ENCODE measurements at places on chromosomes 3 and 15.

DNA sequence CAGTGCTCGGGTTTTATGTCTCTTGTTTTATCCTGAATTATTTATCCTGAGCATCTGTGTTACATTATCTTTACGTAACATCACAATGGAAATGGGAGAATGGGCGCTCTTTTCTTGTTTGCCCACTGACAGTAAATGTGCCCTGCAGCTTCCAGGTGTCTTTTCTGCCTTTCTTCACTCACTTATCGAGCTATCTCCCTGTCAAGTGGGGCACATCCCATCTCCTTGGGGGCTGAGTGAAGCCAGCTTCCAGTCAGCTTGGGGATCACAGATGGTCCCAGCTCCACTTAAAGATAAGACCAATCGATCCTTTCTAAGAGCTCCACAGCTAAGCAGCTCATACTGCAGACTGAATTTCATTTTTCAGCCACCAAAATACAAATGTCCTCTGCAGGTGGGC is 125.8 kb downstream of the KBTBD8 start:
- DNase-seq = no peak

DNA sequence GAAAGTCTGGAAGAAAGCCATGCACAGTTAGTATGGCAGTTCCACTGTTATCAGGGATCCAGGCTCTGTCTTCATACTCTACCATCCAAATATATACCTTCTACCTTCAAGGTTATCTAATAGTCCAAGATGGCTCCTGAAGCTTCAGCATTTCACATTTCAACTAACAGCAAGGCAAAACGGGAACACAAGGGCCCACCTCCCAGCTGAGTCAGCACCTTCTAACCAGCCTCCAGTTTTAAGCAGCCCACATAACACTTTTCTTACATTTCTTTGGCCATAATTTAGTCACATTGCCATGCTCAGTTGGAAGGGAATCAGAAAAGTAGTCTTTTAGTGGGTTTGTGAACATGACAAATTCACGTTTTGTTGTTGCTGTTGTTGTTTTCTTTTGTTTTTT is 15.4 kb upstream of the MSL2 start:
- DNase-seq = no peak

DNA sequence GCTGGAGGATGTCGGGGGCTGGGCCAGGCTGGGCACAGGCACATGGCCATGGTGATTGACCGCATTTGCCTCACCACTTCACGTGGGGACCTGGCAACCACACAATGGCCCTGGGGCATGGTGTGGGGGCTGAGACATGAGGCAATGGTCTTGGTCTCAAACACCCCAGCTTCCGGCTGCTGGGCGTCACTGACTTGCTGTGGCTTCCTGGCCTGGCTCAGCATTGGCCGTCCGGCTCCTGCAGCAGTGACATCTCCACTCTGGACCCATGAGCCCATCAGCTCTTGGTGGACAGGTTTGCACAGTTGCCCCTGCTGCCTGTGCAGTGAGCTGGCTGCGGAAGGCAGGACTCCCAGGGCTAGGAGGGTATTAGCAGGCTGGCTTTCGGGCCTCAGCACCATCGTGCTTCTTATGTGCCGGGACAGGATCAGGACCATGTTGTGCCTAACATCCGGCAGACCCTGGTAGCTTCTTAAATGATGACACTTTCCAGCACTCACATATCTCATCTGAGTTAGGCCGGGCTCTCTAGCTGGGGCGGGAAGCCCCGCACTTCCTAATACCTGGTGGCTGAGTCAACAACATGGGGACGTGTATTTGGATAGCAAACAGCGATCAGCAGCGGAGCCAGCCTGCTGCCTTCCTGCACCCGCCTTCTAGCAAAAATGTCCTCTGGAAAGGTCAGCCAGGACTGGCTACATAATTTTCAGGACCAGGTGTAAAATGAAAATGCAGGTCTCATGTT is 34.1 kb downstream of the ZNF710 start:
- DNase-seq = no peak

DNA sequence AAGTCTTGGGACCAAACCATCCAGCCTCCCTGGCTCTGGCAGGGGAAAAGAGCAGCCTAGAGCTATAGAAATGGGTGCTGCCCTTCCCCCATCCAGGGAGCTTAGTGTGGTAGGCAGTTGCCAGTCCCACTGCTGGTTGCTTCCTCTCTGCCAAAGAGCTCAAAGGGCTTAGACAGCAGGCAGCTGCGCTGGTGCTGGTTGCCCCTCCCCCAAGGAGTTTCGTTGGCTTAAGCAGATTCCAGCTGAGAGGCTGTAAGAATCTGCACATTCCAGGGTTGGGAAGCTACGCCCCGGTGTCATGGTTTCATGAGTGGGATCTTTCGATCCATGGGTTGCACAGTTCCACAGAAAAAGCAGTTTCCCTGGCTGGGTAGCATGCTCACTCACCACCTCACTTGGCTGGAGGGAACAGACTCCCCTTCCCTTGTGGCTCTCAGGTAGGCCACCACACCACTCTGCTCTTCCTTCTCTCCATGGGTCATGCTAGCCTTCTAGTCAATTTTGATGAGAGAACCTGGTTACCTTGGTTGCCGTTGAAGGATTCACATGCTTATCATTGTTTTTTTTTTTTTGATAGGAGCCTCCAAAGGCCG is 195.1 kb downstream of the EPHA6 start:
- DNase-seq = no peak

DNA sequence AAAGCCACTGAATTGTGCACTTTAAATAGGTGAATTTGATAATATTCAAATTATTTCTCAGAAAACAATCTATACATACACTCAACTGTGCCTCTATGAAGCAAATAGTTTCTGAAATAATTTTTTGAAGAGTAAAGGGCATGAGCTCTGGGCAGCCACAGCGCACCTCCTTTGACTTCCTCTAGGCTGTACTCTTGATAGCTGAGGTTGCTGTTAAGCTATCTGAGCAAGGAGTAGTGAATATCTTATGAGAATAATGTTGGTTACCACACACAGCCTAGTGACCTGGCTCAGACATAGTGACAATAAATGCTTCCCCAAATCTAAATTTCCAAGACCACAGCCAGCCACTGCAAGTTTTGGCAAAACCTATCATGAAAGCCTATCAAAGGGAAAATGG is 11.6 kb upstream of the SEC61A1 start:
- no peak for DNase-seq

- DNase-seq = no peak
These were observed 183.2 kb downstream of the NEK10 start for GRCh38 chr3:27186013-27186412.

GRCh38 chr15:80202641-80203360 is 49.2 kb downstream of the CTXND1 start:
- DNase-seq = no peak

DNA sequence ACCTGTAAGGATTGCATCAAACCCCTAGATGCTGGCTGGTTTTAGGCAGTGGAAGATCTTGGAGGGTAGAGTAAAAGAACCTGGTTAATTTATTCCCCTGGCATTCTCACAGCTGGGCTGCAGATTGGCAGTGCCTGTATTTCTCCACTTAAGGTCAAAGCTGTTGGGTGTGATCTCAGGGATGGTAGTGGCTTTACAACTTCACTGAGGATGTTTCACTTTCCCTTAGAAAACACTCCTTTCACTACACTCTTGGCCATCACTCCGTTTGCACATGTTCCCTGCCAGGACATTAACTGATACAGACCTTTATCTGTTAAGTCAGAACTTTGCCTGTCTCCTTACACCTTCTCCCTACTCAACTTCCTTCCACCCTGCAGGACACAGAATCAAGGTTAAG is 779.1 kb upstream of the SEMA6D start:
- no peak for DNase-seq

GRCh38 chr3:189941679-189942078 is 179.0 kb downstream of the P3H2 start:
- DNase-seq = no peak

GRCh38 chr15:66740802-66741201 is 38.8 kb downstream of the SMAD6 start:
- DNase-seq = no peak

DNA sequence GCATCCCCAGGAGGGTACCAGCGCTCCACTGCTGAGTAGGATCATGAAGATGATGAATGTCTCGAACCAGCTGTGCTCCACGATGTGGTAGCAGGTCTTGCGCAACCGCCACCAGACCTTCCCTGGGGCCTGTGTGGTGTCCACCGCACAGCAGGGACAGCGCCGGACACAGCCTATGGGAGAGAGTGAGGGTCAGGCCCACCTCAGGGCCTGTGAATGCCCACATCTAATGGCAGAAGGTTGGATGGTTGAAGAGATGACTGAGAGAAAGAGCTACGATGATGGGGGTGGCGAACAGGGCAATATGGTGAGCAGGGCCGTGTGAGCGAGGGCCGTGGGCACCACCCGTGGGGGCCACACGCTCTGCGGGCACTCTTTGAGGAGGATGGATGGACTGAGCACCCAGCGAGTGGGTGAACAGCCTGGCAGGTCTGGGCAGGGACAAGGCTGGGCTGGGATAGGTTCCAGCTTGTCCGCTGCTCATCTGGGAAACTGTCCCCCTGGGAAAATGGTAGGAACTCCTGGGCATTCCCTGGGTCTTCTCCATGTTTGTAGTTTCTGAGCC is 74.1 kb downstream of the SCN5A start:
- DNase-seq = no peak

DNA sequence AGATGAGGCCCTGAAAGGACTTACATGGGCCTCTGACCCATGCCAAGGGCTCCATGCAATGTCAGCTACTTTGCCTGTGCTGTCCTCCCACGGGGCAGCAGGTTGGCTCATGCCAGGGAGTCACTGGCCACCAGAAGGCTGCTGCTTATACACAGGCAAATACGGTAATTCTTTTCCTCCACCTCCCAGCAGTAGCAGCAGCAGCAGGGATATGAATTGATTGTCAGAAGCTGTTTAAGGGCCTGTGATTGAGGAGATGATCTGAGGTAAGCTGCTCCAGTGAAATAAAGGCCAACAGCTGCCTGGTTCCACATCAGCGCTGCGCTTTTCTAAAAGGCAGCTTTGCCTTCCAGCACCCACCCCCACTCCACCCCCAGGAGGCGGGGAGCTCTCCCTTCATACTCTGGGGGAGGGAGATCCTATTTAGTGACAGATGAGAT is 250.5 kb downstream of the SHQ1 start:
- no peak for DNase-seq

- peak; percentile 82 for DNase-seq
These were observed 18.8 kb downstream of the PSTPIP1 start for GRCh38 chr15:77013776-77014131.

Data from activated CD8-positive, alpha-beta memory T cell treated with anti-CD3 and anti-CD28 coated beads for 4 hours (primary cell).